Right cardiac atrium (tissue), 5 donors: ENCODE measurements at places on chromosomes 4 and X. TPM values are rescaled to one million over a fixed set of nuclear protein-coding genes. Genes with fewer than 3 reads are reported as not detected.

- no peak for DNase-seq
Measured at GRCh38 chr4:172787111-172787510, 381.5 kb upstream of the GALNT7 start.

SLC49A3 gene
- total RNA-seq = 18.2 TPM

- DNase-seq = no peak
Measured at GRCh38 chr4:109206620-109207019, 95.8 kb downstream of the COL25A1 start.

PDGFRA gene
- 75.3 TPM for total RNA-seq

DNA sequence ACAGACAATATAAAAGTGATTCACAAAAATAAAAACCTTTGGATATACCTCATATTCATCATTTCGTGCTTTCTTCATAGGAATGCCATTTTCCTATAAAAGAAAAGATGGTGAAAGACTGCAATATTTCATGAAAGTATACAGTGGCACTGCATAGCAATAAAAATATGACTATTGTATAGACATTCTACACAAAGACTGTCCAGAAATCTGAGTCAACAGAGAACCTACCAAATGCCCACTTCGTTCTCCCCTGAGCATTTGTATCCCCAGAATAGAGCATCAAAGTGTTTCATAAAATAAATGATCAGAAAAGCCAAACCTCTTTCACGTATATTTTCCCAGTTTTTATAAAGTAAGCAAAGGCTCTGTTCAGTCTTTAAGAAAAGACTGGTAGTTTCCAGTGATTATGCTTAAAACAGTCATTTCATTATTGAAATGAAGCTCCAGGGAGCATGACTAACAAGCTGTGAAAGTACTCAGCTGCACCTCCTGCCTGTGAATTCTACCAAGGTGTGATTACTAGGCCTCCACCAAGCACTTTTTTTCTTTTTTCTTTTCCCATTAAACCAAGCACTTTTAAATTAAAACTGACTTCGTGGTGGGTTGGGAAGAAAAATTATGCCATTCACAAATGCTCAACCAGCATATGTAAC is 20.2 kb downstream of the PPA2 start:
- DNase-seq = no peak

GPC4 gene
- 9.3 TPM for total RNA-seq

DNA sequence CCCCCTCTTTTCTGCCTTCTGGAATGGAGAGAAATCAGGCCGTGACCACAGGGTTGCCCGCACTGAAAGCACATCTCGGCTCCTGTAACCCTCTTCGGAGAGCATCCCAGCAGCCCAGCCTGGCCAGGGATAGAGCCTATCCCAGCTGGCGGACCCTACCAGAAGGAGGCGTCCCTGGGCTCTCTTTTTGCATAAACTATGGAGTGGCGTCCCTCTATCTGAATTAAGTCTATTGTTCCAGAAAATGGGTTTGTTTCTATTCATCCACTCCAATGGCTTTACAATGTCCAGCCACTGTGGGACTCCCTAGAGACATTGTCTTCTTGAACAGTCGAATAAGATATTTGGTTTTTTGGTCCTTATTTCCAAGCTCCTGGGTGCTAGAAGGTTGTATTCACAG is 689 bp upstream of the NHSL2 start:
- DNase-seq = peak; percentile 69

ALB gene
- not detected for total RNA-seq

- DNase-seq = no peak
Measured at GRCh38 chrX:35617836-35618235, 180.3 kb upstream of the MAGEB16 start.

DNA sequence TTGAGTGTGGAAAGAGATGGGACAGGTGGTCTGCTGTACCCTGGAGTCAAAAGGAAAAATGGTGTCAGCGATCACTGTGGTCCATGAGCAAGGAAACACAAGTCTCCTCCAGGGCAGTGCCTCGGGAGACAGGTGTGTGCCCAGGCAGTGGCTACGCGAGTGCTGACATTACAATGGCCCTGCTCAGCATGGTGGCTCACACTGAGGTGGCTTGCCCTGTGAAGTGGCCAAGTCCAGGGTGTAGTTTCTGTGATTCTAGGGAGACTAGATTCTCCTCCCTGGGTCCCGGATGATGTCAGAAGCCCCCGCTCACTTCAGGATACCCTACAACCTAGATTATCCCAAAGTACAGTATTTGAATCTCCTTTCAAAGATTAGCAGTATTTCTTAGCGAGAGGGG is 44.8 kb upstream of the TMEM150C start:
- no peak for DNase-seq
